ENCODE measurements at places on chromosomes 16 and 17.

GRCh38 chr16:83021746-83022145, 395.0 kb downstream of the CDH13 start:
- no peak for DNase-seq

DNA sequence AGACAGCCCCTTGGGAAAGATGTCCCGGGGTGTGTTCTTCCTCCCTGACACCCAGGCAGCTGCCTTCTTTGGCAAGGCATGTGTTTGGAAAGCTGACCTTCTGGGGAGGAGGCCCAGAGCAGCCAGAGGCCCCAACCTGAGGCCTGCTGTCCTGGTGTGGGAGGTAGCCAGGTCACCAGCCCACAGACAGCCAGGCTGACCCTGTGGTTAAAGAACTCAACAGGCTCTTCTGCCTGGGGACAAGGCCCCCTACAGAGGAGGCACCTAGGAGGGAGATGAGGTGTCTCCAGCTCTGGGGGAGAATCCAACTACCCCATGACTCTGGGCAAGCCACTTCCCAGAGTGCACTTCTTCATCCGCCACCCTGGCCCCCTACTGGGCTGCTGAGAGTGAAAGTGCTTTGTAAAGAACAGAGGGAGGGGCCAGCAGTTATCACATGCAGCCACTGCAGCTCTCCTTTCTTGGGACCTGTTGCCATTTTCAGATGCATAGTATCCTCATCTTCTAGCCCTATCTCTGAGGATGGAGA, 13.1 kb upstream of the SREBF1 start:
- DNase-seq: no peak

DNA sequence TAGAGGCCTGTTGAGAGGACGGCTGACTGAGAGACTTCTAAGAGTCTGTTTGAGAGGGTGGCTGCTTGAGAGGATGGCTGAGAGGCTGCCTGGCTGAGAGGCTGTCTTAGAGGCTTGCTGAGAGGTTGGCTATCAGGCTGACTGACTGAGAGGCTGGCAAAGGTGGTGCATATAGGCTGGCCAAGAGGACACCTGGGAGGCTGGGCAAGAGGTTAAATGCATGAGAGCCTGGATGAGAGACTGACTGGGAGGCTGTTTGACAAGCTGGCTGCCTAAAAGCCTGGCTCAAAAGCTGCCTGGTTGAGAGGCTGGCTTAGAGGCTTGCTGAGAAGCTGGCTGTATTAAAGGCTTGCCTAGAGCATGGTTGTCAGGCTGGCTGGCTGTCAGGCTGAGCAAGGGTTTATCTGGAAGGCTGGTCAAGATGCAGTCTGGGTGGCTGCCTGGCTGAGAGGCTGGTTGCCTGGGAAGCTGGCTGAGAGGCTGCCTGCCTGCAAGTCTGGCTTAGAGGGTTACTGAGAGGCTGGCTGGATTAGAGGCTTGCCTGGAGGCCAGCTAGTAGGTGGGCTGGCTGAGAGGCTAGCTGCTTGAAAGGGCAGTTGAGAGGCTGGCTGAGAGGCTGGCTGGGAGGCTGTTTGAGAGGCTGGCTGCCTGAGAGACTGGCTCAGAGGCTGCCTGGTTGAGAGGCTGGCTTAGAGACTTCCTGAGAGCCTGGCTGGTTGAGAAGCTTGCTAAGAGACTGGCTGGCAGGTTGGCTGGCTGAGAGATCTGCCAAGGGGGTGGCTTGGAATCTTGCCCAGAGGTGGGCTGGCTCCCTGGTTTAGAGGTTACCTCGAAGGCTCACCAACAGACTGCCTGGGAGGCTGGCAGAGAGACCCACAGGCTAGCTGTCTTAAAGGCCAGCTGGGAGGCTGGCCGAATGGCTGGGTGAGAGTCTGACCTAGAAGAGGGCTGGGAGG, 38.3 kb upstream of the ACSM2B start:
- DNase-seq: no peak

- no peak for DNase-seq
Observed at GRCh38 chr17:20797292-20797691, 217.8 kb downstream of the CDRT15L2 start.

GRCh38 chr17:51456942-51457341, 196.6 kb downstream of the UTP18 start:
- no peak for DNase-seq

- peak; percentile 52 for DNase-seq
Observed at GRCh38 chr17:59845595-59846393, 46.9 kb downstream of the TUBD1 start.

GRCh38 chr16:72832621-72833248, 215.2 kb downstream of the ZFHX3 start:
- peak; percentile 91 for DNase-seq

- DNase-seq: no peak
Observed at GRCh38 chr17:81027591-81028505, 7.1 kb upstream of the BAIAP2 start.

GRCh38 chr17:55117164-55117563, 147.6 kb upstream of the HLF start:
- no peak for DNase-seq

GRCh38 chr16:9118170-9118569, 26.7 kb downstream of the HAPSTR1 start:
- no peak for DNase-seq

GRCh38 chr17:10072556-10073425, 125.6 kb downstream of the GAS7 start:
- no peak for DNase-seq

DNA sequence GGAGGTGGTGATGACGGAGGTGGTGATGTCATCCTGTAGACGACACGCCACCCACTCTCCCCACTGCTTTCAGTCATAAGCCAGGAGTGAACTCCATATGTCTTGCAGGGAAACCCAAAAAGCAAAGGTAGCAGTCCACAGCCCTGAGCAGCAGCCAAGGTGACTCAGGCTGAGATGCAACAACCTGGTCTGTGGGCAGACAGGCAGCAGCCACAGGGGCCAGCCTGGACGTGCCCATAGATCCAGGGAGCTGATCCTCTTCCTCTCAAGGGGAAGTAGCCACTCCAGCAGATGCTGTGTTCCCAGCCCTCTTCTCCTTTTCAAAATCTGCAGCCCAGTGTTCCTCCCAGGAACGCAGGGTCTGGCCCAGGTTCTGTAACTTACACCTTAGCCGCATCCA, 17.3 kb upstream of the CIITA start:
- no peak for DNase-seq

GRCh38 chr17:73788111-73788510, 143.9 kb upstream of the SDK2 start:
- DNase-seq: no peak

DNA sequence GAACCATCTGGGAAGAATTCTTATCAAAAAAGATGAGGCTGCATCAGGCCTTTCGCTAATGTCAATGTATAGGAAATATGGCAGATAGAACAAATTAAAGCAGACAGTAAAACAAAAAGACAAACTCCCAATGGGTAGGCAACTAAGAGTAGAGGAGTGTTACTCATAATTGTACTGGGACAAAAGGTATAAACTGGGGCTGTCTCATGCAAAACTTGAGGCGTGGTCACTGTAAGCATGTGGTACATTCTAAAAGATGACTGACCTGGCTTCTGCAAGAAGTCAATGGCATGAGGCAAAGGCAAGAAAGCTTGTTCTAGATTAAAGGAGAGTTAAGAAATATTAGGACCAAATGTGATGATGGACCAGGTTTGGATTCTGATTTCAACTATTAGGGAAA, 26.7 kb downstream of the SMIM36 start:
- DNase-seq: no peak

DNA sequence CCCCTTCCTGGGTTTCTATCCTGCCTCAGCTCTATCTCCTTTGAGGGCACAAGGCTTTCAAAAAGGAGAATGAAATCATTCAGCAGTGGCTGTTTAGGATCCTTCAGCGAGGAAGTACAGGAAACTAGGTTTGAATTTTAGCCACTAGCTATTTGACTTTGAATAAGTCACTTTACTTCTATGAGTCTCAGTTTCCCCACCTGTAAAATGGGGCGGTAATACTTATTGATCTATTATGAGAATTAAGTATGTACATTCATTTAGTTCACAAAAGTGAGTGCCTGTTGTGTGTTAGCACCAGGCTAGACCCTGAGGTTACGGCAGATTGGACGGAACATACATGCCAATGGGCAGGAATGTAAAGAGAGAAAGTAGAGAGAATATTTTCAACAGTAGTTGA, 6.6 kb downstream of the CDH1 start:
- no peak for DNase-seq

DNA sequence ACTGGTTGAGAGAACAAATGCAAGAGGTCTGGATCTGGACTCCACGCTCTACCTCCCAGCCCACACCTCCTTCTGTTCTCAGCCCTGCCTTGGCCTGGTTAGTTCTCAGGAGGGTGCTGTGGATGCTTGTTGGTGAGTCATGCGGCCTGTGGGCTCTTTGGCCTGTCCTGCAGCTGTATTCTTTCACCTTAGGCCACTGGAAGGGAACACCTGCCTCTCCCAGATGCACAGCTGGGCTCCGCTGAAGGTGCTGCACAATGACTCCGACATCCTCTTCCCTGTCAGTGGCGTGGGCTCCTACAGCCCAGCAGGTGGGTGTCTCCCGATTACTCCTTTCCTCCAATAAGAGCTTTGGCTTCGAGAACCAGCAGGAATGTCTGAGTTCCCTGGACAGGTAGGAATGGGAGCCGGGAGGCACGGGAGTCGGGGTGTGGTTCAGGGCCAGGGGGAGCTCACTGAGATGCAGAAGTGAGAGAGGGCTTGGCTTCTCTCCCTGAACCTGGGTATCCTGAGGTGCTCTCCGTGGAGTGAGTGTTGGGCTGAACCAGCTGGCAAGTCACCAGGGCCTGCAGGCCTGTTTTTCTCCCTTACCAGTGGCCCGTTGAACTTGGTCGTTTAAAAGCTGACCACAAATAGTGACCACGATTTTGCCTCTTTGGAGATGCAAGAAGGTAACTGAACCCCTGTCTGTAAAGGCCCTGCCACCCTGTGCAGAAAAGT, 85.0 kb downstream of the SNX29 start:
- DNase-seq: no peak

DNA sequence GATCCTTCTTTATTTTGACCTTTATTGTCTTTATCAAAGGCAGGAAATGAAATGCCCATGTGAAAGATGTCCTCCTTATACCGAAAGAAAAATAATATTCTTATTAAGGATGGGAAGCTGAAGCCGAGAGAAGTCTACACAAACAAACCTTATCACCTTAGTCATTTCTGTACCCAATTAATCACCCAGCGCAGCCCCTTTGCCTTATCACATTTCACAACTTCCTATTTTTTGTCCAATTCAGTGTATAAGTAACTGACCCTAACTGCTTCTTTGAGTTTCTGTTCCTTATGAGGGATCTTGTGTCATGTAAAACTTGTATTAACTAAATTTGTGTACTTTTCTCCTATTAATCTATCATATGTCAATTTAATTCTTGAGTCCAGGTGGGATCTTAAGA, 16.4 kb upstream of the CCL23 start:
- no peak for DNase-seq

- no peak for DNase-seq
Observed at GRCh38 chr16:20311548-20311947, 15.8 kb downstream of the GP2 start.

DNA sequence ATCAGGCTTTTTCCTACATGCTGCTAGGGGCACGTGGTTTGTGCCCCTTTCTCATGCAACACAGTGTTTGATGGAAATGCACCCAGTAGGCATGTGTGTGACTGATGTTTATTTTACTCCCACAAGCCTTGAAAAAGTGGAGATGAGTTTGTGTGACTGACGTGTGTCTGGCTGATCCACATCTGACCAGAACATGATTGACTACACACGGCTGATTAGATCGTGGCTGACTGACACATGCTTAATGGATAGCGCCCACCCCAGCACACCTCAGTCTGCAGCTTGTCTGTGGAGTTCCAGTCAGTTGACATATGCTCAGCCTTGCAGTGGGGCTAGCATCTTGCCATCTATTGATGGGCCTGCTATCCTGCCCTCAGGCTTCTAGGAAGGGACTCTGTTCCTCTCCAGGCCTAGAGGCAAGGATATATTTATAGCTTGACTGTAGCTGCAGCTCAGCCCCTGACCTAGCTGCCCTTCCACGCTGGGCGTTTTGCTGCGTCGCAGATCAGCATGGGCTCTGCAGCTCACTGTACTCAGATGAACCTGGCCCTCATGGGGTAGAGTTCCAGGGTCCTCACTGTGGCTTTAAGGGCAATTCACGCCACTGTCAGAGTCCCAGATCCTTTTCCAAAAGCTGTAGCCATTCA, 112.3 kb downstream of the HS3ST2 start:
- DNase-seq: no peak

DNA sequence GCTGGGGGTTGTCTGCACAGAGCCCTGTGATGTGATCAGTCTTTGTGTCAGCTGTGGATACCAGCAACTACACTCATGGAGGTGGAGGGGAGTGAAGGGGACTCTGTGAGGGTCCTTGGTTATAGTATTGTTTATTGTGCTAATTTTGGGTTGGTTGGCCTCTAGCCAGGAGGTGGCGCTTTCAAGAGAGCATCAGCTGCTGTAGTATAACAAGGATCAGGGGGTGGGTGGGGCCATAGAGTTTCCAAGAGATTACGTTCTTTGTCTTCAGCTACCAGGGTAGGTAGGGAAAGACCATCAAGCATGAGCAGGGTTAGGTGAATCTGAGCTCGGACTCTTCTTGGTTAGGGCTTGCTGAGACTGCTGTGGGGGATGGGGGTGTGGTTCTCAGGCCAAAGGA, 97.1 kb upstream of the HS3ST3A1 start:
- DNase-seq: no peak

Measured in right hindlimb (tissue), 1 donor.